BJ (cell line): ENCODE measurements at places on chromosomes 2 and 18. TPM values are rescaled to one million over a fixed set of nuclear protein-coding genes. Genes with fewer than 3 reads are reported as not detected.

DNA sequence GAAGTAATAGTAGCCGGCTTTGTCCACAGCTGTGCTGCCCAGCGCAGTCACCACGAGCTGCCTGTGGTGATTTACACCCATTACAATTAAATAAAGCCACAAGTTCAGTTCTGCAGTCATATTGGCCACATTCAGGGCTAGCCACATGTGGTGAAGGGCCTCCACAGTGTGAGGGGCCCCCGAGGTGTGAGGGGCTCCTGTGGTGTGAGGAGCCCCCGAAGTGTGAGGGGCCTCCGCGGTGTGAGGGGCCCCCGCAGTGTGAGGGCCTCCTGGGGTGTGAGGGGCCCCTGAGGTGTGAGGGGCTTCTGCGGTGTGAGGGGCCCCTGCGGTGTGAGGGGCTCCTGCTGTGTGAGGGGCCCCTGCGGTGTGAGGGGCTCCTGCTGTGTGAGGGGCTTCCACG, 191.2 kb downstream of the CTIF start:
- DNase-seq, result no peak

DNA sequence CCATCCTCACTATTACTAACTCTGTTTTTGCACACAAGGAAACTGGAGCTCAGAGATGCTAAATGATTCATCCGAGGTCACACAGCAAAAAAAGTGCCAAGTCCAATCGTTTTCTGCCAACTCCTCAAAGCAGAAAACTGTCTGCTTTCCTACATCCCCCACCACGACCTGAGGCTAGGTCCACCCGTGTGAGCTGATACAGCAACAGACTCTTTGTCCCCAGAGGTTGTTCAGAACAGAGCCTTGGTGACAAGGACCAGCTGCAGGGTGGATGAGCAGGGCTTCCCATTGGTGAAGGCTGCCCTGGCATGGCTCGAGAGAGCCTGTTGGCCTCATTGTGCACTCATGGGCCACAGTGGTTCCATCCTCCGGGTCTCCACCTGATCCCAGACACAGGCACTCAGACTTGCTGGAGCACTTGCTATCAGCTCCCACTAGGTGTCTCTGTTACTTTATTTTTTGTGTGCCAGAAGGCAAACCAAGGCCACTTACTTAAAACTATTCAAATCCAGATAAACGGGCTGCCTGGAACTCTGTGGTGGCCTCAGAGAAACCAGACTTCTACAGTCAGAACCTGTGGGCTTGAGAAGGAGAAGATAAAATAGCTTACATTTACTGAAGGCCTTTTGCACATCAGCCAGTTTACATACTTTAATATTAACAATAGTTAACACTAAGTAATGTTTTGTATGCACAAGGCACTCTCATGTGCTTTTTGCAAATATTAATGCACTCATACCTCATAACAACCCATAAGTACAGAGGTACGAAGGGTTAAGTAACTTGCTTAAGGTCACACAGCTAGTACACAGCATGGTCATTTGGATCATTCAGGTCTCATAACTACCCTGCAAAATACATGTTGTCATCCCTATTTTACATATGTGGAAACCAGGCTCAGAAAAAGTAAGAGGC, 62.9 kb upstream of the CTIF start:
- DNase-seq, result no peak

DNA sequence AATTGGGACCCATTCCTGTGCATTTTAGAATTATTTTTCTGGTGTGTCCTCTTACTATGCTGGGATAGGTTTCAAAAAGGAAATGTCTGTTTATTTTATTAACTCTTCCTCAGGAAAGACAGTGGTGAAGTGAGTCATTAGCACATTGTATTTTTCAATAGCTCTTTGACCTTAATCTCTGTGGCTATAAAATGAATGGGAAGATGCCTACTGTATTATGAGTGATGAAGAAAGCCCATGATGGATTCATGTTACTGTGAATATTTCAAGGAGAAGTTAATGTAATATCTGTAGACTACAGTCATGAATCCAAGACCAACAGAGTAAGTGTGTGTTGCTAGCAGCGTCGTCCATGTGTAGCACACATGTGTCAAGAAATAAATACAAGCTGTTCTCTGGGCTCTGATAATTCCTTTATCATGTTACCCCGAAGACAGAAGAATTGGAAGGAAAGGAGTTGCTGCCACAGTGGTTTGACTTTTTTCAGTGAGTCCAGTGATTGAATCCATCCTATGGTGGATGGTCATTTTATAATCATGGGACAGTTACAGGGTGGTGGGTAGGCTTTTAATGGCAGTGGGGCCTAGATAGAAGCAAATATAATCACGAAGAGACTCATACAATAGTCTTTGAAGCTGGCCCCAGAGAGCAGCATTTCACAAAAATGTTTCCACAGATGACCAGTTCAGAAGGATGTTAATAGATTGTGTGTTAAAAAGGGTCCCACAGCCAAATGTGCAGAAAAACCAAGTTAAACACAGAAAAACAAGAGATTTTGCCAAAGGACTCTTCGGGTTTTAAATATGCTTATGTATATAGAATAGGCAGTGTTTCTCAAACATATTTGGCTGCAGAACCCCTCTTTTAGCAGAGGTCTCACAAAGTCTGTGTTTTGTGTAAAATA, 239.7 kb upstream of the RASGRP3 start:
- DNase-seq, result no peak

IL1F10 gene
- not detected in 2 replicates for polyA plus RNA-seq

GALR1 gene
- not detected in 2 replicates for polyA plus RNA-seq

MC2R gene
- polyA plus RNA-seq, result not detected in 2 replicates

DNA sequence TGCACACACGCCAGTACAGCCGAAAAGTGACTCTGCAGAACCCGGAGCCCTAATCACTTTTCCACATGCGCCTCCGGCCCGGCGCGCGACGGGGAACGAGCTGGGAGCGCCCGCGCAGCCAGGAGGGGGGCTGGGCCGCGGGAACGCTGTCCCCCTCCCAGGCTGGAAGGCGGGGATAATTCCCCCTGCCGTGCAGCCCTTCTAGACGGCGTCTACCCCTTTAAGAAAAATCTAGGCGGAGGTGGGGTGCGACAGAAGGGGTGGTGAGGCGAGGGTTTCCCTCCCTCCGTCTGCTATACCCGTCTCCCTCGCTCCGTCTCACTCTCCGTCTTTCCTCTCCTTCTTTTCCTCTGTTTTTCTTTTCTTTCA, 2.4 kb downstream of the CYP26B1 start:
- no peak for DNase-seq

ADGRF3 gene
- polyA plus RNA-seq, result 0.12 and 0.20 TPM in 2 replicates

- DNase-seq, result no peak
Observed at GRCh38 chr2:121078899-121079298, 206.1 kb downstream of the TFCP2L1 start.

DNA sequence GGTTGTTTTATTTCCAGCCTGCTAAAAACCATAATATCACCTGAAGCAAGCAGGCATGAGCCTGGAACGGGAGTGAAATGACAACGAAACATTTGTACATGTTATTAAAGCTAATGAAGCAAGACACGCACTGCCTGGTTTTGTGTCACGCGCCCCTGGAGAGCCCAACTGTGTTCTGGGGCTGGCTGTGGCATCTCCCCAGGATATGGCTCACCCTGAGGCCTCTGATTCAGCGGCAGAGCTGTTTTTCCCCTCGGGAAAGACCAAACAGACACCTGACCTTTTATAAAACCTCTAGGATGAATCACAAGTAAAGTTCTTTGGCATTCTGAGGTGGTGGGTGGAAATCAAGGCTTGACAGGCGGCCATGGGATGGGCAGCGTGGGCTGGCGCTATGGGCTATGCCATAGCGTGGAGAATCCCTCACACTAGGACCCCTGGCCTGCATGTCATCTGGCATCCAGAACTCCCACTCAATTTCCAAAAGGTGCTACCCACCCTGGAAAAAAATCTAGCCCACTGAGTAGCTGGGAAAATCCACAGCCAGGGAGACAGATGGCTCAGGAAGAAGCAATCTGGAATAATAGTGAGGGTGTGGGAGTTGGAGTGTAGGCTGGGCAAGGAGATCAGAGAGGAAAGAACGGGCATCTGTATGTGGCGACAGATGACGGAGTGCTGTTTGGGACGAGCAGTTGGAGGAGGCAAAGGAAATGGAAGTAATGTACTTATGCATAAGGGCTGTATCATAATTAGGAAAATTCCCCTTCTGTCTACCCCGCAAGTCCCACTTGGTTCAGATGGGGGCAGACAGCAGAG, 262.0 kb downstream of the AFF3 start:
- DNase-seq, result peak; percentile 70

GULP1 gene
- 31.0 and 53.5 TPM in 2 replicates for polyA plus RNA-seq

FASTKD2 gene
- 23.1 and 28.7 TPM in 2 replicates for polyA plus RNA-seq

- DNase-seq, result no peak
Observed at GRCh38 chr2:189543367-189543766, 37.2 kb downstream of the SLC40A1 start.

GRCh38 chr2:233130481-233131020, 70.4 kb downstream of the INPP5D start:
- no peak for DNase-seq

DNA sequence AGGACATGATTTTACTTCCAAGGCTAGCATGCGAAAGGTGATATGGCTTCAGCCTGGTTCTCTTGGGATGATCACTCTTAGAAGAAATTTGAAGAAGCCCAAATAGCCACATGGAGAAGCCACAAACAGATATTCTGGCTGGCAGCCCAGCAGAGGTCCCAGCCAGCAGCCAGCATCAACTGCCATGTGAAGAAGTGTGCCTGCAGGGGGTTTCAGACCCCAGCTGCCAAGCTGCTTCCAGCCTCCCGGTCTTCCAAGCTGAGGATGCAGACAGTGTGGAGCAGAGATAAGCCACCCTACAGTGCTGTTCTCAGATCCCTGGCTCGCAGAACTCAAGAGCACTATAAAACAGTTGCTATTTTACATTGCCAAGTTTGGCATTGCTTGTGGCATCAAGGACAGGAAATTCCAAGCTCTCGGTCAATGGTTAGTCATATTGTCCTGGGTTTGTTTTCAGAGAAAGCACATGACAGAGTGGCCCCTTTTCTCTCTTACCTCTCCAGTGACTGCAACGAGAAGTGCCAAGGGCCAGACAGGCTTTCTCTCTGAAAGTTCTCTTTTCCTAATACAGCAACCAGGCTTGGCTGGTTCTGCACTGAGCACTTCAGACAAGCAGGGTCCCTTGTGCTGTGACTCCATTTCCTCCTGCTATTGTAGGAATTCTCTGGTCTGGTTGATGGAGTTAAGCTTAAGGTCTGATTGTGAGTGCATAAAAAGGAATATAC, 223.7 kb downstream of the ANKRD30B start:
- no peak for DNase-seq

- peak; percentile 91 for DNase-seq
Observed at GRCh38 chr18:394987-395362, 105.5 kb downstream of the COLEC12 start.

NYAP2 gene
- not detected in 2 replicates for polyA plus RNA-seq

GRCh38 chr18:68299906-68300305, 415.0 kb downstream of the TMX3 start:
- DNase-seq, result no peak

- no peak for DNase-seq
Observed at GRCh38 chr2:46564350-46564749, 85.0 kb downstream of the TMEM247 start.

TUBA3E gene
- polyA plus RNA-seq, result not detected in 2 replicates

- DNase-seq, result no peak
Observed at GRCh38 chr18:28095631-28096030, 81.3 kb downstream of the CDH2 start.

- no peak for DNase-seq
Observed at GRCh38 chr2:26516246-26516645, 38.3 kb upstream of the OTOF start.

DNA sequence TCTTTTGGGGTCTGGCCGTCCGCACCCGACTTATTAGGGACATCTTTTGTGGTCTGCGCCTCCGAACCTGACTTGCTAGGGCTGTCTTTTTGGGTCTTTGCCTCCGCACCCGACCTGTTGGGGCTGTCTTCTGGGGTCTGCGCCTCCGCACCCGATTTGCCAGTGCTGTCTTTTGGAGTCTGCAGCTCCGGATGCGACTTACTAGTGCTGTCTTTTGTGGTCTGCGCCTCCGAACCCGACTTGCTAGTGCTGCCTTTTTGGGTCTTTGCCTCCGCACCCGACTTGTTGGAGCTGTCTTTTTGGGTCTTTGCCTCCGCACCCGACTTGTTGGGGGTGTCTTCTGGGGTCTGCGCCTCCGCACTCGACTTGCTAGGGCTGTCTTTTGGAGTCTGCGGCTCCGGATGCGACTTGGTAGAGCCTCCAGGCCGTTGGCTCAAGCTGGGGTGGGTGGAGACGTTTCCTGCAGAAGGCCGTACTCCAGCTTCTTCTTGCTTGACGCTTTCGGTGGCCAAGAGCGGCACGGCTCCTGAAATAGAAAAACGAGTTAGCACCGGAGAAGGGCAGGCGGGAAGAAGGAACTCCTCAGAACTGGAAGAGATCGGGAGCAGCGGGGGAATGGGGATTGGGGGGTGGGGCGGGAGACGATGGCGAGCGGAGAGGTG, 498 bp downstream of the TGOLN2 start:
- no peak for DNase-seq

CFAP65 gene
- polyA plus RNA-seq, result not detected in 2 replicates

CCDC178 gene
- not detected in 2 replicates for polyA plus RNA-seq

- no peak for DNase-seq
Observed at GRCh38 chr18:78965917-78966792, 13.5 kb upstream of the SALL3 start.

DNA sequence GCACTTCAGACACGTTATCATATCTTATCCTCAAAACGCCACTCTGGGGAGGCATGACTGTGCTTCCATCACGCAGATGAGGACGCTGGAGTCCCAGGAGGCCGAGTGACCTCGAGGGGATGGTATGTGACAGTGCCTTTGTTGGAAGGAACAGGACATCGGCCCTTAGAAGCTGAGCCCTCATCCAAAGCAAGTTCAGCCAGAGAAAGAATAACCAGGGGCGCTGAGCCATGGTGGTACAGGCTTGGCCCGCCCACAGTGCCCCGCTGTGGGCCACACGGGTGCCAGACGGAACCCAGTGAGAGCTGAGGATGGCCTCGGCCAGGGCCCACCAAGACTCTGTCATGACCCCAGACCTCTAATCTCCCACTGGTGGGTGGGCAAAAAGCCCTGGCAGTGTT, 31.3 kb downstream of the HS1BP3 start:
- DNase-seq, result no peak

- DNase-seq, result no peak
Observed at GRCh38 chr2:108535357-108535631, 1.0 kb downstream of the LIMS1 start.

TRAF3IP1 gene
- 4.9 and 5.8 TPM in 2 replicates for polyA plus RNA-seq

GRCh38 chr2:65377556-65378192, 54.7 kb downstream of the SPRED2 start:
- peak; percentile 67 for DNase-seq

MEMO1 gene
- polyA plus RNA-seq, result 42.0 and 47.8 TPM in 2 replicates

DSG2 gene
- 0.01 TPM in 2 replicates for polyA plus RNA-seq

CDH19 gene
- not detected in 2 replicates for polyA plus RNA-seq

DNA sequence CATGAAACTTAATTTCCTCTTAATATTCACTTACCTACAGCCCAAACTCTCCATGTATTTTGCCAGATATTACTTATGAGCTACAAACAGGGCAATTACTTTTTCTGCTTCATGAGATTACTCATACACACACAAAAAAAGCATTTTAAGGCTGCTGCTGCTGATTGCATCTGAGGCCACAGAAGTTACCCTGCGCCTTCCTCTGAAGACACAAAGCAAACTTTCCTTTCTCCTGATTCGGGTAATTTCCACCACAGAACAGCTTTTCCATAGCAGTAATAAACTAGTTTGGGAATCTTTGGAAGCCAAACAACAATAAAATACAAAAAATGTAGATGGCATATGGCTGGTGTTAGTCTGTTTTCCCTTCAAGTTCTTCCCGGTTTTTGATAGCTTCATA, 6.2 kb downstream of the TTC32 start:
- DNase-seq, result no peak

GRCh38 chr18:26617151-26617554, 68.8 kb upstream of the KCTD1 start:
- DNase-seq, result peak; percentile 25

GRCh38 chr2:241808721-241809382, at the start of gene NEU4:
Gene NEU4 (plus strand): TSS chr2:241809193. CDS start chr2:241814485, 5,292 bp downstream.
- no peak for DNase-seq

GRCh38 chr2:212245880-212246279, 292.7 kb downstream of the ERBB4 start:
- no peak for DNase-seq

RIT2 gene
- not detected in 2 replicates for polyA plus RNA-seq
